Fibroblast of skin of back (primary cell): ENCODE measurements at places on chromosomes 6 and 20.

- no peak for DNase-seq
These were observed 159.2 kb upstream of the ARG1 start for GRCh38 chr6:131413831-131414191.

DNA sequence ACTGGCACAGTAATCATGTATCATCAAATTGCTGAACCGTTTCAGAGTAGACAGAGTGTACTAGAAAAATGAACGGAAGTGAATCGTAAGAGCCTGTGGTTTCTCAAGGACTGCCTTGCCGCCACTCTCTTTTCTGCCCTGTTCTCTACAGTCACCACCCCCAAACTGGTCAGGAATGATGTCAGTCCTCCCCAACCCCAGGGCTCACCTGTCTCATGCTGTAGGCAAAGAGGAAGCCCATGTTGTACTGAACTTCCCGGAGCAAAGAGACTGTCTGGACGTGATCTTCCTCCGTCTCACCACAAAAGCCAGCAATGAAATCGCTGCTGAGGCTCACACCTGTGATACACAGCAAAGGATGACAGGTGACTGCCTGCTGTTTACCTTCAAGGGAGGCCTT, 31.0 kb downstream of the CDK5RAP1 start:
- no peak for DNase-seq

- no peak for DNase-seq
These were observed 84.2 kb downstream of the HUS1B start for GRCh38 chr6:572596-573265.

GRCh38 chr6:153511896-153512496, 380.9 kb upstream of the RGS17 start:
- DNase-seq = peak; percentile 32

DNA sequence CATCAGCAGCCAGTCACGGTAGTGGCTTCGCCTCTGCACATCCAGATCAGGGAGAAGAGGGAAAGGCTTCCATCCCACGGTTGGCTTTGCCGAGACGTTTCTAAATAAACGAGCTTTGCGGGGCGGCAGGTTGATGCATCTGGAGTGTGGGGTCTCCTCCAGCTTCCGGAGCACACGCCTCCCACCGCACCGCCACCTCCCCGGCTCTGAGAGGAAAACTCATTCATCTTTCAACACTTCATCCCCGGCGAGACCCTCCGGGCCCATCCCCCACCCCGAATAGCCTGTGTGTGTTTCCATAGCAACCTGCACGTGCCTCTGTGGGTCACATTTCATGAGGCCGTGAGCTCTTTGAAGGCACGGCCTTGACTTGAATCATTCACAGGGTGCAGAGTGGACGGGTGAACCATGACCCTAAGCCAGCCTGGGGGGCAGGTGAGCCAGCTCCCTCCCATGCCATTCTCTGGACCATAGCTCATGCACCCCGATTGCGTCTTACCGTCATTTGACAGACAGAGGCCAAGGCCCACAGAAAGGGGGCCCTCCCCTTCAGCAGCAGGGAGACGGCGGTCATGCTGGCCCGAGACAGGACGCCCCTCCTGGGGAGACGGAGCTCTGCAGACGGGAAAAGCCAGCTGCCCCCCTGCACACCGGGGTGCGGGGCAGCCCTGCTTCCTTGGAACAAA, 16.2 kb upstream of the CHRNA4 start:
- DNase-seq = no peak

DNA sequence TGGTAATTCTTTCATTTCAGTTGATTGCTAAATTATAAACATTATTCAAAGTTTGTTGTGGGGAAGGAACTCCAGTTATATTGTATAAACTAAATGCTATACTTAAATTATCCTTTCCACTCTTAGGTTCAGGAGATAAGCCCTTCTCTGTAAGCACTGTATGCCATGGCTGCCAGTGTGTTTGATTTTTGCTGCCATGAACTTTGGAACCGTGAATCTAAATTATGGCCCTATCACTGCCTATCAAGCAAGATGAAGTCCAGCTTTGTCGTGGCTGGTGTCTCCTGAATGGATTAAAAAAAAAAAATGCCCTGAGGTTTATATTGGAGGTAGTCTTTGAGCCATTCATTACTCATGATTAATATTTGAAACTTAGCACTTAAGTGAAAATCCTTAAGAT, 44.7 kb downstream of the CDC5L start:
- DNase-seq = no peak

DNA sequence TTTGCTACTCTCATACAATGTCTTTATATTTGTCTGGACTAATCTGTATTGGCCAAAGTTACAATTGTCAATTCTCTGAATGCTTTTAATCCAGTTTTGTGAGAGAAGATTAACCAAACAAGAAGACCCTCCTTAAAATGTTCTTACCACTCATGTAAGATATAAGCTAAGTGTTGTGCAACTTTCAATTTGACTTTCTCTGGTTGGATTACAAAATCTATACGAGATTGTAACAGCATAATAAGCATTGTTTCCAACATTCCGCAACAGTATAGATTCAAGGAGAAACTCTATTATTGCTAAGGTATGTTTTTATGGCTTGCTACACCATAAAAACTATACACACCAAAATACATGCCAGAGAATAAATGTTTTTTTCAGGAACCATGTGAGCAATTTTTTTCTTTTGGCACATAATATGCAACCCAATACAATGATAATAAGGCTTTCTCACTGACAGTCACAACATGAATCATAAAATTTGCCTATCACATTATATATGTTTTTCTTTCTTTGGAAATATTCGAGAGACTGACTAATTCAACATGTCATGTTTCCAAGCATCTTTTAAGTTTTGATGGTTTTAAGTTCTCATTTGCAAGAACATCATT, 12.2 kb upstream of the TRPC4AP start:
- peak; percentile 65 for DNase-seq

GRCh38 chr6:169406034-169406433, 152.4 kb upstream of the THBS2 start:
- no peak for DNase-seq

GRCh38 chr6:129874837-129875236, 13.7 kb upstream of the TMEM244 start:
- no peak for DNase-seq

GRCh38 chr6:132392792-132393191, 8.5 kb downstream of the MOXD1 start:
- no peak for DNase-seq

DNA sequence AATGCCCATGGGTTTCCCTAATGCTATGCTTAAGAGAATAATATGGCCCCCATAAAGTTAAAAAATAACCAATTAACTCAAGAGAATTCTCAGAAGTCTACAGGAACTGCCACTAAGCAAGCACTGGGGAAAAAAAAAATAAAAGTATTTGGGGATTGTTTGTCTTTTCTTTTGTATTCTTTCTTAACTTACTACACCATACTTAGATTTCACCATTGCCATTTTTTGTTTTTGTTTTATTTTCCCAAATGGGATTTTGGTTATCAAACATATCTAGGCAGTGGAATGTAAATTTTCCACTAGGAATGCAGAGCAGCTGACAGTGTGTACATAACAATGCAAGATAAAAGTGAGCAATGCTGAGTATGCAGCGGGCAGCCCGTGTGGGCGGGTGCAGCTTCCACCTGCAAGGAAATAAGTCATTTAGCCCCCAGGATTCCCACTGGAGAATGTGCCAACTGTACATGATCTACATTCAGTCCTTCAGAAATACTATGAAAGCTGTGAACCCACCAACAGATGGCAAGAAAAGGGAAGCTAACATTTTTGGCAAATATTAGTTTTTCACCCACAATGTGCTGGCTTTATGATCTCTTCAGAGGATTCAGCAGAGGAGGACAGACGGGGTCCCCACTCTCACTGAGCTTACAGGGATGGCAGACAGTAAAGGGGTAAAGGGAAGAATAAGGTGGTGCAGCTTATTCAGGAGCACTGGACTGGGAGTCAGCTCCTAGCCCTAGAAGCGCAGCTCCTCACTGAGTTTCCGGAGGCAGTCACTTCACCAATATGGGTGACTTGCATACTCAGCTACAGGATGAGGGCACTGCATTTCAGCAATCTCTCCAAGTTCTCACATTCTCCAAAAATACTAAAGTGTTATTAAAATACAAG, 44.4 kb downstream of the DCDC2 start:
- peak; percentile 28 for DNase-seq

DNA sequence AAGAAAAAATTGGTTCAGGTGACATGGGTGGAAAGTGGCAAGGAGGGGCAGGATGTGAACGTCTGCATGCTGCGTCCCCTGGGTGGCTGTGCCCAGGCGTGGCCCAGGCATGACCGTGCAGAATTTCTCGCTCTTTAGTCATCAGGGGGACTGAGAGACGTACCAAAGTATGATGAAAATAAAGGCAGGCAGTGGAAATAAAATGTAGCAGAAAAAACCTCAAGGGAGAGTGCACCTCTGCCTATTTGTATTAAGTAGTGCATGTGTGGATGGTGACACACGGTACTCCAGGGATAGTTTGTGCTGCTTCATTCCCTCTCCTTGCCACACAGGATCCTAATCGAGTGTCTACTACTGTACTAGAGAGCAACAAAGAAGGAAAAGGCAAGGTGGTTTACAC, 81.1 kb downstream of the ATP9A start:
- peak; percentile 94 for DNase-seq

DNA sequence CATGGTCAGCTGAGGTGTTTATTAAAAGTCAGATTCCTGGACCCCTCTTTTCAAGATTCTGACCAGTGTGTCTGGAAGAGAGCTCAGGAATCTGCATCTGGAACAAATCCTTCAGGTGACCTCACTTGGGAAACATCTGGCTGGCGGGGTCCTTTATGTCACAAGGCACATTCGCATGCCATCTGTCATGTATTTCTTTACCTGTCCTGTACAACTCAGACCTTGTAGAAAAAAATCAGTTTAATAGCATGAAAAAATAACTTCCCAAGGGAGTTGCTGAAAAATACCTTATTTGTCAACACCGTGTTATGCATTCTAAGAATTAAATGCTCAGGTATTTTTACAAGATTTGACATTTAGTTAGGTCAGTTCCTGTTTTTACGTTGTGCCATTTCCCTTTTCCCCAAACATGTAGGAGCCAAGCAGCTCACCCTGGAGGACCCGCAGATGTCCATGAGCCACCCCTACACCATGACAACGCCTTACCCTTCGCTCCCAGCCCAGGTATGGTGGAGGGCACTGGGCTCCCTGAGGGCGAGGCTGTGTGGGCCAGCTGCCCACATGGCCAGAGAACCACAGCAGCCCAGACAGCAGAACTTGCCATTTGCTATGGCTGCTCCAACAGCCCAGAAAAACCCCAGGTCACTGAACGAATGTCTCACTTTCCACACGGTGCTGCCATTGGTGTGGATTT, 4.0 kb downstream of the IRF4 start:
- DNase-seq = no peak

DNA sequence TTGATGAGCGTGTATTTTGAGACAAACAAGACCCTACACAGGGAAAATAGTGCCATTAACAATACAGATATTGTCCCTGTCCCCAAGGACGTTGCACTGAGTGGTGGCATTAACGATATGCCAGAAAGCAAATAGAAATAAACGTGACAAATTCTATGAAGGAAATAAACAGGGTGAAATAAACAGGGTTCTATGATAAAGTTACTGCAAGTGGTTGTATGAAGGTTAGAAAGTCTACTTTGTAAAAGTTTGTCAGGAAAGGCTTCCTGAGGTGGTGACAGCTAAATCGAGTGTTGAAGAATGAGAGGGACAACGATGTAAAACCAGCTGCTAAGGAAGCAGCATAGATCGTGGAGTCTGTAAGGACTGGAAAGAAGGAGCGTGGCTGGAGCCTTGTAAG, 380.2 kb downstream of the LAMA2 start:
- no peak for DNase-seq
